ENCODE measurements at places on chromosomes 3 and 15. TPM values are rescaled to one million over a fixed set of nuclear protein-coding genes. Genes with fewer than 3 reads are reported as not detected.

DNA sequence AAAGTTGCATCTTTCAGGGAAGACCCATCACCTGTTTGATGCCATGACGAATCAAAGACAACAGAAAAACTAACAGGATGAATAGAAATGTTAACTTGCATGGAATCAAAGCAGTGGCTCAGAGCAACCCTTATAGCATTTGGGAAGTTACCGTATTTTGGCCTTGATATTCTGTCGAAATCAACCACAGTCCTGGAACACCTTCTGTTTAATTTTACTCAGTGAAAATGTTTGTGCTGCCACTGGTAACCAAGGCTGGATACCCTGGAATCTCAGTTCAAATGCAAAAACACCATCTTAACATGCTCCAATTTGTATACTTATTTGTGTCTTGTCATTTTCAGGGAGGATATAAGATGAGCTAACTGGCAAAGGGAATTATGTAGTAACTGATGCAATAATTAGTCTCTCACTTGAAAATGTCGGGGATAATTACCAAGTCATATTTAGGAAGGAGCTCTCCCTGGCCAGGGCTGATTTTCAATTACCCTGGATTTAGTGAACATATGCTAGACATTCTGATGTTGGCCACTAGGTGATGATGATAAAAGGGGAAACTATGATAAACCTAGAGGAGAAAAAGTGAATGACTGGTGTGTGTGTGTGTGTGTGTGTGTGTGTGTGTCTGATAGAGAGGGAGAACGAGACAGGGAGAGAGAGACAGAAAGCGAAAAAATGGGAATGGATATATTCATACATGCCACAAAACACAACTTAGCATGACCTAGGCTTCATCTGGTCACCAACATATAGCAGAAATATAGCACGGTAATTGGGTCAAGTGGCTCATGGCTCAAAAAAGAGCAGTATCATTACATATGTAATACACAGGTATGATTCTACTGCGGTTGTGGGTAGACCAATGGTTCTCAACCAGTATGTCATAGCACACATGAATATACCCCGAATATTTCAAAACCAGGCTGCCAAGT, 19.0 kb upstream of the PRICKLE2 start:
- H3K4me1 ChIP-seq: peaks cover 95% of the 10 kb centered on the region
- H3K27me3 ChIP-seq: no peaks in the 10 kb centered on the region
- H3K36me3 ChIP-seq: no peaks in the 10 kb centered on the region
- no peak overlapping the region for H3K4me3 ChIP-seq
- H3K27ac ChIP-seq: peak overlapping the region; percentile 94
- DNase-seq: no peak

Gene ATP13A5
- not detected for polyA plus RNA-seq

- H3K36me3 ChIP-seq: no peaks in the 10 kb centered on the region
- no peaks in the 10 kb centered on the region for H3K27me3 ChIP-seq
Observed at GRCh38 chr3:173970281-173970680, 572.7 kb downstream of the NLGN1 start.

DNA sequence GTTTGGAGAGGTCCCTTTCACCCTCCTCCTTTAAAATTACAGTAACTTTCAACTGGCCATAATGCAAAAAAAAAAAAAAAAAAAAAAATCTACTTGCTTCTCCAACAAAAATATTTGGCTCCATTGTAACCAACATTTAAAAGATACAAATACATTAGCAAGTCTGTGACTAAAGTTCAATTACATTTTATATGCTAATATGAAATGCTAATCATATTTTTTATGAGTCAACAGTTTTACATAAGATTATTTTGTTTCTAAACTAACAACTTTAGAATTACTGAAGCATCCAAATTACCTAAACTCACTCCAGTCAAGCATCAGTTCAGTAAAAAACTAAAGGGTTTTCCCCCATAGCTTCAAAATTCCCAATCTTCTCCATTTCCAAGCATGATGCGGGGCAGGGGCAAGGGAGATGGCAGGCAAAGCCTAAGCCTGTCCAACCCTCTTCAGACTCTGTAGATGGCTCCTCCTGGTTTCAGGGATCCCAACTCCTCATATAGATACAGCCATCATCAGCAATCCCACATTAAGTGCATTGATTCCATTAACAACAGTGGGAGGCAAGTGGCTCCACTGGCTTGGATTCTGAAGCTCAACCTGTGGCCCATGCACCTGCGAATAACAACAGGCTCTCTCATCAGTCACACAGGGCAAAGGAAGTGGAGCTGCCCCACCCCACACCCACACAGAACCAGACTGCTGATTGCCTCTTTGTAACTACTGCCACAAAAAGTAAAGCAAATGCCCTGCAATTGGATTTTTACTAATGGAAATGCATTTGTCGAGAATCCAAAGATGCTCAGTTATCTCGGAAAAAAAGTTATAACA, 15.0 kb downstream of the SFMBT1 start:
- DNase-seq: no peak
- peaks cover 3% of the 10 kb centered on the region for H3K4me1 ChIP-seq
- H3K27ac ChIP-seq: no peak overlapping the region
- no peak overlapping the region for H3K4me3 ChIP-seq

GRCh38 chr3:124318014-124318413, 326.1 kb upstream of the ROPN1 start:
- H3K4me3 ChIP-seq: no peak overlapping the region
- H3K36me3 ChIP-seq: no peaks in the 10 kb centered on the region
- H3K27ac ChIP-seq: no peak overlapping the region
- H3K27me3 ChIP-seq: no peaks in the 10 kb centered on the region
- H3K4me1 ChIP-seq: no peaks in the 10 kb centered on the region

DNA sequence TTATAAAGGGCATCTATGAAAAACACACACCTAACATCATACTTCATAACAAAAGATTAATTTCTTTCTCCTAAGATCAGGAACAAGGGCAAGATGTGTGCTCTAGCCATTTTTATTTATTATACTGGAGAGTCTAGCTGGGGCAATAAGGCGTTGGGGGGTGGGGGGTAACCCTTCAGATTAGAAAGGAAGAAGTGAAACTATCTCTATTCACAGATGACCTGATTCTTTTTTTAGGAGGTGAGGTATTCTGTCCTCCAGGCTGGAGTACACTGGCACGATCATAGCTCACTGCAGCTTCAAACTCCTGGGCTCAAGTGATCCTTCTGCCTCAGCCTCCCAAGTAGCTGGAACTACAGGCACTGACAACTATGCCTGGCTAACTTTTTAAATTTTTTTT, 89.5 kb upstream of the MANF start:
- no peaks in the 10 kb centered on the region for H3K36me3 ChIP-seq
- no peaks in the 10 kb centered on the region for H3K4me1 ChIP-seq
- no peak for DNase-seq
- H3K27me3 ChIP-seq: no peaks in the 10 kb centered on the region

Gene ADPGK
- 10.2 TPM for polyA plus RNA-seq

GRCh38 chr3:53008932-53009331, 36.9 kb downstream of the SFMBT1 start:
- H3K4me1 ChIP-seq: no peaks in the 10 kb centered on the region
- no peak overlapping the region for H3K27ac ChIP-seq
- no peaks in the 10 kb centered on the region for H3K27me3 ChIP-seq
- no peak for DNase-seq

DNA sequence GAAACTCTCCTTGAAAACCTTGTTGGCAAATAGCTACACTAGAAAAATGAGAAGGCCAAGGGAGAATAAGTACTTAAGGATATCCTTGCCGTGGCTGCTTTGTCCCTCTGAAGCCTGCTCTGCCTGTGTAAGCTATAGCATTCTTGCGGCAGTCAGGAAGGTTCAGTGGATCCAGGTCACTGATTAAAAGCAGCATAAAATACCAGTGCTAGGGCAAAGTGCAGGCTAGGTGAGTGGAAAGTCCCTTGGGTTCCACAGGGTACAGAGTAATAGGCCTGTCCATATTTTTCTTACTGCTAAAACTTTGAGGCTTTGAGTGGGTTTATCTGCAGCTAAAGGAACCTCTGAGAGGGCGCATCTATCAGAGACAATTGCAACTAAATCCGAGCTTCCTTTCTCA, 10.3 kb downstream of the CXCR6 start:
- no peak overlapping the region for H3K27ac ChIP-seq
- no peak for DNase-seq
- H3K4me3 ChIP-seq: no peak overlapping the region
- H3K4me1 ChIP-seq: no peaks in the 10 kb centered on the region

- no peaks in the 10 kb centered on the region for H3K36me3 ChIP-seq
- DNase-seq: no peak
- H3K27ac ChIP-seq: no peak overlapping the region
- no peak overlapping the region for H3K4me3 ChIP-seq
- no peaks in the 10 kb centered on the region for H3K4me1 ChIP-seq
Observed at GRCh38 chr15:100022391-100022790, 289.2 kb upstream of the LYSMD4 start.

- H3K4me3 ChIP-seq: no peak overlapping the region
- no peak for DNase-seq
- no peaks in the 10 kb centered on the region for H3K27me3 ChIP-seq
Observed at GRCh38 chr3:120113128-120114116, 19.2 kb upstream of the GSK3B start.

Gene TSEN2
- polyA plus RNA-seq: 4.2 TPM

DNA sequence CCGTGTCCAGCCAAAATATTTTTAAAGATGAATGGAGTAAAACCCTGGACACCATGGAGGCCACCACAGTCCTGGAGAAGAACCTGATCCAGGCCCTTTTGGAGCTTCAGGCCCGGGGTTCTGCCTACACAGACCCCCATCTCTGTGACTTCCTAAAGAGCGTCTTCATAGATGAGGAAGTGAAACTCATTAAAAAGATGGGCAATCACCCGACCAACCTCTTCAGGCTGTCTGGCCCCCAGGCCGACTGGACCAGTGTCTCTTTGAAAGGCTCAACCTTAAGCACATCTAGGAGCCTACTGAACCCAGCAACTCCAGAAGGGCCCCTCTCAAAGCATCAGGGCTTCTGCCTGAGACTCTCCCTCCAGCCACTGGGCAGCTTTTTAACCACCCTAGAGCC, 107.9 kb upstream of the FAM174B start:
- H3K27me3 ChIP-seq: no peaks in the 10 kb centered on the region
- no peak overlapping the region for H3K27ac ChIP-seq
- DNase-seq: no peak
- H3K4me3 ChIP-seq: no peak overlapping the region

- H3K4me1 ChIP-seq: no peaks in the 10 kb centered on the region
- no peaks in the 10 kb centered on the region for H3K27me3 ChIP-seq
- H3K27ac ChIP-seq: peak overlapping the region; percentile 24
- H3K4me3 ChIP-seq: no peak overlapping the region
Observed at GRCh38 chr3:171802590-171802956, 7.7 kb downstream of the PLD1 start.

DNA sequence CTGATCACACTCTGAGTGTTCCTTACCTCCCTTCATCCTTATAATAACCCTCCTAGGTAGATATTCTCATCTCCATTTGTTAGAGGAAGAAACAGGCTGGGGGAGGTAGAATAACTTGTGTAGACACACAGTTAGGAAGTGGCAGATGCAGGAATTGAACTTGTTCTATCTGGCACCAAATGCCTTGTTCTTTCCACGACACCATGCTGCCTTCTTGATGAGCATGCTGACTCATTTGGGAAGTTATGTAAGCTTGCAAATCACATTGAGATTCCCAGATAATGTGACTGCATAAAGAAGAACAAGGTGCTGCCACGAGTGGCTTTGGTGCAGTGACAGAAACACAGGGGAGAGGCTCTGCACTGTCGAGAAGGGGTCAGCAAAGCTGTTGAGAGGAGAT, 27.5 kb upstream of the NDUFB4 start:
- peaks cover 18% of the 10 kb centered on the region for H3K4me1 ChIP-seq
- peak overlapping the region; percentile 48 for H3K27ac ChIP-seq
- no peaks in the 10 kb centered on the region for H3K27me3 ChIP-seq
- no peak for DNase-seq

GRCh38 chr3:56869157-56869889, 67.6 kb upstream of the ARHGEF3 start:
- H3K27me3 ChIP-seq: no peaks in the 10 kb centered on the region
- H3K27ac ChIP-seq: no peak overlapping the region
- no peak overlapping the region for H3K4me3 ChIP-seq

DNA sequence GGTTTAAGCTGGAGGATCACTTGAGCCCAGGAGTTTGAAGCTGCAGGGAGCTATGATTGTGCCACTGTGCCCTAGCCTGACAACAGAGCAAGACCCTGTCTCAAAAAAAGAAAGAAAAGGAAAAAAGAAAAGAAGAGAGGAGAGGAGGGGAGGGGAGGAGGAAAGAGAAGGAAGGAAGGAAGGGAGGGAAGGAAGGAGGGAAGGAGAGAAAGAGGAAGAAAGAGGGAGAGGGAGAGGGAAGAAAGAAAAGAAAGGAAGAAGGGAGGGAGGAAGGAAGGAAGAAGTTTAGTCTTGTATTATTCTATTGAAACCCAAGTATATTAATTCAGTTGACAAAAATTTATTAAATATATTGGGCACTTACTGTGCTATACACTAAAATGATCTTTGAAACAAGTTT, 11.5 kb downstream of the GOLM2 start:
- DNase-seq: no peak
- peaks cover 12% of the 10 kb centered on the region for H3K4me1 ChIP-seq
- H3K27ac ChIP-seq: no peak overlapping the region
- H3K4me3 ChIP-seq: no peak overlapping the region

- no peak for DNase-seq
- H3K27ac ChIP-seq: no peak overlapping the region
Observed at GRCh38 chr3:63918321-63918720, 6.1 kb upstream of the SCAANT1 start.

DNA sequence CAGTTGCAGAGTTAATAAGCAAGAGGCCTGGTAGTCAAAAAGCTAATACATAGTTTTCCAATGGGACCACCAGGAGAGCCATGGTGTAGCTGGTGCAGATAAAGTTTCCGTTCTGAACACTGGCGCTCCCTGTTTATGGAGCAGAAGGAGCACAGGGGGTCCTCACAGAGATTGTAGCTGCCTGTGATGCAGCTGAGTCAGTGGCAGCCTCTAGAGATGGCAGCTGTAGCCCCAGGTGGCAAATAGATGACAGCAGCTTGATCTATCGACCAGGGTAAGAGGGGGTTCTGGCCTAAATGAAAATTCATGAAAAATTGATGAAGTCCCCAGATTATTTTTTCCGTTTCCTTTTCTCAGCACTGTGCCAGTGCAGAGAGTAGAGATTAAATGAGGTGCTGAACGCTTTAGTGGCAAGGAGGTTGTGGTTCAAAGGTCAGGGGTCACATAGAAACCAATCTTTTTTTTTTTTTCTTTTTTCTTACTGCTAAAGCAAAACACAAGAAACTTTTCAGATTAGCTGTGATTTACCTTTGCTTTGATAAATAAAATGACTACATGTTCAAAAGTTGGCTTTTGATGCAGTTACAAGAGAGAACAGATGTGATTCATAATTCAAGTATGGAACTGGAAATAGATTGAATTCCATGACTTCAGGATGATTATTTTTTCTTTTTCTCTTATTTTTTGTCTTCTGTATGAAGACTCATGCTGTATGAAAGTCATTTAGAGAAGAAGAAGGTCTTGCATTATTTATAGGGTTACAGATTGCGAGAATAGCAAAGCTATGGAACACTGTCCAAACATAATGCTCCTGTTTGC, 63.3 kb downstream of the ROBO2 start:
- no peaks in the 10 kb centered on the region for H3K36me3 ChIP-seq
- DNase-seq: no peak
- H3K27me3 ChIP-seq: no peaks in the 10 kb centered on the region
- H3K27ac ChIP-seq: no peak overlapping the region
- H3K4me1 ChIP-seq: no peaks in the 10 kb centered on the region

Gene AHSG
- polyA plus RNA-seq: not detected

All from sigmoid colon (tissue), 7 donors.